NCI-H1930 (cell line): ENCODE measurements at places on chromosomes 1 and 21.

DNA sequence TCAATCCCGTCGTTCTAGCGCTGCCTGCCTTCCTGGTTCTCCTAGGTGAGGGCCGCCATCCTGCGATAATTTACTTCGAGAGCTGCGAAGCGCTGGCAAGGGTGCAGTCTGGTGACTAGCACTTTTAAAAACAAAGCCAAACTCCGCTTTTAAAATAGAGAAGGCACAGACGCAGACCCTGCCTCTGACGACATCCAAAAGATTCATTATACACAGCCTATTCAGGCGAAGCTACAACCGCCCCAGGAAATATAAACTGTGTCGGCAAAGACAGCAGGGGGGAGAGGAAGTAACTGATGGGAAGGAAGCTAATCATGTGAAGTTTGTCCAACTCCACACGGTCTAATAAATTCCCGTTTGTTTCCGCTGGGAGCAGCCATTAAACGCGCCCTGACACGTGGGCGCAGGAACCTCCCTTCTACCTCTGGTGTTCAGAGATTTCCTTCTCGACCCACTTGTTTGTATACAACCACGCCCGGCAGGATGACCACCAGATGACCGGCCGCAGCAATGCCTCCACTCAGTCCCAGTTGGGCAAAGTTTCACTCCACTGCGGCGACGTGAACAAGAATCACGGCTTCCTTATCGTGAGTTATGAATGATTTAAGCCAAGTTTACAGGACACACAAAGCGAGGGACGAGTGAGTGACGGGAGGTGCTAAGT lies 1.3 kb downstream of the GNG12 start:
- no peak for DNase-seq

DNA sequence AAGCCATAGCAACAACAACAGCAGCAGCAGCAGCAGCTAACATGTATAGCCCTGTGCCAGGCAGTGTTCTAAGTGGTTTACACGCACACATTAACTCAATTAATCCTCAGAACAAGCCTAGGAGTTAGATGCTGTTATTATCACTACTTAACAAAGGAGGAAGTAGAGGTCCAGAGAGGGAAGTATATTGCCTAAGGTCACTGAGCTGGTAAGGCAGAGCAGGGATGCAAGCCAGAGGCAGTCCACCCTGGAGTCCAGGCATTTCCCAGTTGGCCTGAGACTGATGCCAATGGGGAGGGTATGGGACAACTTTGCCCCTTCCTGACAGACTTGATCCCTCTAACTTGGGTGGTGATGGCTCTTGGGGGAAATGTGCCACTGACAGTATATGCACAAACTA lies 6.8 kb downstream of the CDC14A start:
- no peak for DNase-seq

DNA sequence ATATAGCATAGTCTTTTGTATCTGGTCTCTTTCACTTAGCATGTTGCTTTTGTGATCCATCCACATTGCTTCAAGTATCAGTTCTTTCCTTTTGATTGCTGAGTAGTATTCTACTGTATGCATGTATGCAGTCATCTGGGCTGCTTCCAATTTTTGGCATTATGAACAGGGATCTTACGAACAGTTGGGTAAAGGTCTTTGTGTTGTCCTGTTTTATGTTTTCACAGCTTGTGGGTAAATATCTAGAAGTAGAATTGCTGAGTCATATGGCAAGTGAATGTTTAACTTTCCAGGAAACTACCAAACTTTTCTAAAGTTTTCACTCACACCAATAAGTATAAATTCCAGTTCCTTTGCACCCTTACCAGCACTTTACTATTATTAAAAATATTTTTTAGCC lies 60.9 kb downstream of the LHX4 start:
- no peak for DNase-seq

GRCh38 chr1:182719553-182719952 lies 35.2 kb upstream of the RGS8 start:
- DNase-seq = no peak

- no peak for DNase-seq
These were observed 30.6 kb downstream of the AJAP1 start for GRCh38 chr1:4684864-4685522.
